ENCODE measurements at places on chromosomes 11 and 22.
A peak's percentile ranks its signal among the peaks of the same experiment; 100 is the strongest.

DNA sequence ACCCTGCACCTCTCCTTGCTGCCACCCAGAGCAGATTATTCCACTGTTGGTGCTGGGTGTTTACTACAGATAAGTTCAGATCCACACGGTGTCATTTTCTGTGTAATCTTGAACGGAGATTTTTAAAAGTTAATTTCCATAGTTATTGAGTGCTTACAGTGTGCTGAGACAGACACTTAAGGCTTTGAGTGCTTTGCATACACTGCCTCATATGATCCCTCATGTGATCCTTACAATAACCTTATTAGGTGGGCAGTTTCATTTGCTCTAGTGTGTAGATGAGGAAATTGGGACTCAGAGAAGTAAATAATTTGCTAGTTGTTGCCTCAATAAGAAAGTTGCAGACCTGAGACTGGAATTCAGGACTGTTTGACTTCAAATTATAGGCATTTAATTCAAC lies 32.3 kb upstream of the ME3 start:
- DNase-seq: no peak

GRCh38 chr11:78127403-78127802 lies 12.0 kb downstream of the ALG8 start:
- DNase-seq: no peak

- DNase-seq: no peak
Observed at GRCh38 chr22:17096071-17096470, 11.3 kb downstream of the IL17RA start.

- DNase-seq: peak; percentile 99
Observed at GRCh38 chr11:62705880-62706849, 1.1 kb downstream of the BSCL2 start.

- no peak for DNase-seq
Observed at GRCh38 chr11:69439127-69439526, 42.3 kb upstream of the LINC01488 start.

GRCh38 chr22:36197065-36197440 lies 4.6 kb downstream of the APOL4 start:
- no peak for DNase-seq

DNA sequence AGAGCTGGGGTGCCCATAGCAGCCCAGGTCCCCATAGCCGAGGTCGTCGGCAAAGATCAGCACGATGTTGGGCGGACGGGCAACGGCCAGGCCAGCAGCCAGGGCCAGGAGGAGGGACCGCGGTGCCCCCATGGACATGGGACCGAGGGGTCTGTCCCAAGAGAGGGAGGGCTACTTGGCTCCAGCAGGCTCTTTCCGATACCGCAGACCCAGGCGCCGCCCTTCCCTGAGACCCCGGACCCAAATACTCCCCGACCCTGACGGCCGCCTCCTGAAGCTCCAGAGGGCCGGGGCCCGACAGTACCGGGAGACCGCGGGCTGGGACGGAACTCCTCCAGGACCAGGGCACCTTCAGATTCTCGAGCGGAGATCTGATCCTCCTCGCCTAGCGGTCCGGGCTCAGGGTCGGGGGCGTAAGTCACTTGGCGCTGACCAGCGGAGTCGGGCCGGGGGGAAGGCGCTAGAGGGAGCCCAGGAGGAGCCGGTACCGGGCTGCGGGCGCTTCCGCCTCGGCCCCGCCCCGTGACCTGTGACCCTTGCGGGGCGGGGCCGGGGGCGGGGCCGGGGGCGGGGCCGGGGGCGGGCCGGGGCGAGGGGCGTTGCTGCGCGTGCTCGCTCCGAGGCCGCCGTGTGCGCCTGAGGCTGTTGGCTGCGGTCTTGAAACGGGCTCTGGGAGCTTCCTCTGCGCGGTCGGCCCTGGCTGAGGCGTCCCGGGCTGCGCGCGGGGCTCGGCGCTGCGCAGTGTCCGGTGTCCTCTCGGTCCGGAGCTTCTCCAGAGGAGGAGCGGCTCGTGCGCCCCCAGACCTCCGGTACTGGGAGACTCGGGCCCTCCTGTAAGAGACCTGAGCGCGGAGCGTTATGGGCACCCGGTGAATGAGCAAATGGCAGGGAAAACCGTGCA lies at the start of gene ARSA:
Gene ARSA (minus strand): TSS at position 511 of the 901 bp plus-strand sequence. CDS start 373 bp downstream, at position 138.
- DNase-seq: peak; percentile 17

DNA sequence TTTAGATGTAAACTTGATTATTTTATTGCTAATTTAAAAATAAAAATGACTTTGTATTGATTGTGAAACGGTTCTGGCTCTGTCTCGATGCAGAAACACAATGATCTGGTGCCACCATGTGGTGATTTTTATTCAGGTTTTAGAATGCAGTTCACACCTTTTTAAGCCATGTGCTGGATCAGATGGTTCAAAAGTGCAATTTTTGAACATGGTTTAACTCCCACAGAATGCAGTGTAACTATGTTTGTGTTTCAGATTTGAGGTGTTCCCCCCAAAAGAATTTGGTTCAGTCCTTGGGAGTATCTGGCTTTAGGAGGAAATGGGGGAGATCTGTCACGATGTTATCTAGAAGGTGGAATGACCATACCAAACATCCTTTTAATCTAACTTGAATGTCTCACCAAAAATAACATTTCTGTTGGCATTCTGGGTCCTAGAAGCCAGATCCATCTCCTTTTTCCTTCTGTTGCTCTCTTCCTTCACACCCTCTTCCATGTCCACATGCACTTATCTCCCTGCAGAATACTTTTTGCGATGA lies 7.9 kb downstream of the MRPL16 start:
- DNase-seq: peak; percentile 53

DNA sequence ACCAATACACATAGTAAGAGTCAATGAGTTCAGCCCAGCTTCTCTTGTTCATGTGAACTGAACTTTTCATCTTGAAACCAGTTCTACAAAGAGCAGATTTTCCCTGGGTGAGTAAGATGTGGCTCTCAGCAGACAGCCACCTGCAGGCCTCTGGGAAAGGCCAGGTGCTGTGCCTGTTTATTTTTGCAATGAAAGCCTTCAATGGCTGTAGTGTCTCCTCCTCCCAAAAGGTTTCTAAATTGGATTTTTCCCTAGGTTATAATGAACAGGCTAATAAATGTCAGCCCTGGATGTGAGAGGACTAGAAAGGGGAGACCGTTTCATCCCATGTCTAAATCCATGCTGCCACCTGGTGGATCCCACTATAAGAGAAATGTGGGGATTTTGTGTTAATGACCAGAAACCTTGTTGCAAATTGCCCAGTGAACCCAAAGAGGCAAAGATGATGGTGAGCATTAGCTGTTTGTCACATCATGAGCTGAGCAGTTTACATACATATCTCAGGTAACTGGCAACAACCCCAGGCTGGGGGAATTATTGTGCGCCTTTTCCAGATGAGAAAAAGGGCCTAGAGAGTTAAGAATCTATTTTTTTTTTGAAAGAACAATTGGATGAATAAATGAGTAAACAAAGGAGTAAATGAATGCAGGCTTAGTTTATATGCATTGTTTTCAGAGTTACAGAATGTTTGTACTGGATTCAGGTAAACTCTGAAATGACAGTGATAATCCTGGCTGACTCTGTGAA lies 12.7 kb downstream of the C11orf91 start:
- peak; percentile 63 for DNase-seq

DNA sequence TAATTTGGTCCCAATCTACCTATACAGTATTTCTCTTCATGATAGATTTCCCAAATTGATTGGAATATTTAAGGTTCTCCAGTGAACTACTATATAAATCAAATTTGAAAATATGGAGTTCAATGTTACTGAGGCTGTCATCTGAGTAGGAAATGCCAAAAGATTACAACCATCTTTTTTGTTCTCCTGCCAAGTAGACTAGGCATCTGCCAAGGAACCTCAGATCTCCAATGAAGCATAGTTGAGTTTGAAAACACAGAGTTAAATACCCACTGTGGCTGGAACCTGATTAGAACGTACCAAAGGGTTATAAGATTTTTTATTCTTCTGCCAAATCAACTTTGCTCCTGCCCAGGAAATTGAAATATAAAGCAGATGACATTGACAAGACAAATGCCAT lies 330.9 kb downstream of the CNTN5 start:
- DNase-seq: no peak

DNA sequence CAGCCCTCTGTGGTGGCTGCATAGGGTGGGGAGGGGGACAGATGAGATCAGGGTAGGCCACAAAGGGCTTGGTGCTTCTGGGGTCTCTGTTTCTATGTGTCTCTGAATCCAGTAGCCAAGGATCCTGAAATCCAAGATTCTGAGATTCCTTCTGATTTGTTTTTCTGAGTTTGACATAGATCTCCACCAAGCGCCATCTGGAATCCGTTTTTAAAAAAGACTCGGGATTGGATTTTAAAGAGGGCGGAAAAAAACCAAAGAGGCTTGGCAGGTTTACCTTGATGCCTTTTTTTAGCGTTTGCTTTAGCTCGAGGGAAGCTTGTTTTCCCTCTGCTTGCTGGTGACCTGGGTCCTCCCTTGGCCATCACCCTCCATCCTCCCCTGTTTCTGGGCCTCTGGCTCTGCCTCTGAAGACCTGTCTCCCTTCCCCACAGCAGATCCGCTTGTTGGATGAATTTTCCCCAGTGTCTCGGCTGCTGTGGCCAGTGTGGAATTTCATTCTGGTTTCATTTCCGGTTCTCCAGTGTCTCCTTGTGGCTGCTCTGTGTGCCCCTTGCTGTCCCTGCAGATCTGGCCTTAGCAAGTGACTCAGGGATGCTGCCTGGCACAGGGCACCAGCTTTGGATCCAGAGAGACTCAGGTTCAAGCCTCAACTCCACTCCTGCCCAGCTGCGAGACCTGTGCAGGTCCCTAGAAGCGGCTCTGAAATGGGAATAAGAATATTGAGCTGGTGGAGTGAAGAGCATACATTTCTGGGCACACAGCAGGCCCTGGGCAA lies 15.1 kb downstream of the SYNGR1 start:
- no peak for DNase-seq

DNA sequence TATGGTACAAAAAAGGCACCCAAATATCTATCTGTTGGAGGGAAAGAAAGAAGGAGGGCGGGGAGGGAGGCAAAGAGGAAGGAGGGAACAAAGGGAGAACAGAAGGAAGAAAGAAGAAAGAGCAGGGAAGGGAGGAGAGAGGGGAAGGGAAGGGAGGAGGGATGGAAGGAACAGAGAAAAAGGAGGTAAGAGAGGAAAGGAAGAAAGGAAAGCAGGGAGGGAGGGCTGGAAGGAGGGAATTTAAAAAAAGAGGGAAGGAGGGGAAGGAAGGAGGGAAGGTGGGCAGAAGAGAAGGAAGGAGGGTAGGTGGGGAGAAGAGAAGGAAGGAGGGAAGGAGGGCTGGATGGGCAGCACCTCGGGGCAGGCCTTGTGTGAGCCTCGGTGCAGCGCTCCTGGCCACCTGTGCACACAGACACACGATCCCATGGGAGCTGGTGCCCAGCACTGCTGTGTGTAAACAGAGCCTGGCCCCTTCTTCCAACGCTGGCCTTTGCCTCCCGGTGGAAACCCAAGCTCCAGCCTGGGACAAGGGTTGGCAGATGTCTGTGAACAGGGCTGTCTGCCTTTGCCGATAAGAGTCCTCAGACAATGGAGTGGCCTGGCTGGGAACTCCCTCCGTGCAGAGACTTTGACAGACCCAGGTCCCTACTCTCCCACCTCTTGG lies 23.2 kb downstream of the SMIM38 start:
- peak; percentile 93 for DNase-seq

- DNase-seq: peak; percentile 63
Observed at GRCh38 chr11:43358279-43358800, 380 bp upstream of the TTC17 start.

- no peak for DNase-seq
Observed at GRCh38 chr11:44065161-44065661, 859 bp upstream of the ACCS start.

GRCh38 chr22:44546686-44547310 lies 48.8 kb upstream of the RTL6 start:
- DNase-seq: no peak

GRCh38 chr22:23693979-23694680 lies 3.3 kb downstream of the RGL4 start:
- DNase-seq: no peak

GRCh38 chr22:27637604-27638003 lies 164.0 kb downstream of the MN1 start:
- no peak for DNase-seq

DNA sequence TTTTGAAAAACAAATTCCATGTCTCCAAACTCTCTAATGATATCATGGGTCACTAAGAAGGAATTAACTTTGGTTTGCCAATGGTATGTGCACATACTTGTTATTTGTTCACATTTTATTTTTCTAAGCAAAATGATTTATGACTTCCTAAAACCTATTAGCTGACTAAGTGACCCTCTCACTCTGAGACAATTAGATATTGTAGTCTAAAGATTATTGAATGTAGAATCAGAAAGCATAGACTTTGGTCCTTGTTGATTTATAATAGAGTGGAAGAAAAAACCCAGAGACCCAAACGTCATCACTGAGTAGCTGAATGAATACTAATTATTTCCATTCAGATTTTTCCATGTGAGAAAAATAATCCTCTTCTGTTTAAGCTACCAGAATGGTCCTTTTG lies 243.5 kb upstream of the ANO3 start:
- no peak for DNase-seq

DNA sequence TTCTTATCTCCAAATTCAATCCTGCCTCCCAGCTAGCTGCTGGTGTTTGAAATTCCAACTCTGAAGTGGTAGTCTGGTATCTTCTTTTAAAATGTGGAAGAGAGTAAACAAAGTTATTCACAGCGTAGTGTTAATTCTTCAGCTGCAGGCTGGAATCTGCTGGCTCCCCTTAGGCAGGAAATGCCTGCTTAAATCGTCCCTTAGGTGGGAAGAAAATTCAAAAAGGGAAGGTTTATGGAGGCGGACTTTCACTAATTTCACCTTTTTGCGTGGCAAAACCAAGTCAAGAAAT lies 439.0 kb upstream of the CCDC90B start:
- DNase-seq: no peak

- DNase-seq: no peak
Observed at GRCh38 chr11:62438641-62439040, 19.8 kb downstream of the SCGB1A1 start.

GRCh38 chr11:84130646-84131427 lies 844.7 kb upstream of the CCDC90B start:
- DNase-seq: no peak

DNA sequence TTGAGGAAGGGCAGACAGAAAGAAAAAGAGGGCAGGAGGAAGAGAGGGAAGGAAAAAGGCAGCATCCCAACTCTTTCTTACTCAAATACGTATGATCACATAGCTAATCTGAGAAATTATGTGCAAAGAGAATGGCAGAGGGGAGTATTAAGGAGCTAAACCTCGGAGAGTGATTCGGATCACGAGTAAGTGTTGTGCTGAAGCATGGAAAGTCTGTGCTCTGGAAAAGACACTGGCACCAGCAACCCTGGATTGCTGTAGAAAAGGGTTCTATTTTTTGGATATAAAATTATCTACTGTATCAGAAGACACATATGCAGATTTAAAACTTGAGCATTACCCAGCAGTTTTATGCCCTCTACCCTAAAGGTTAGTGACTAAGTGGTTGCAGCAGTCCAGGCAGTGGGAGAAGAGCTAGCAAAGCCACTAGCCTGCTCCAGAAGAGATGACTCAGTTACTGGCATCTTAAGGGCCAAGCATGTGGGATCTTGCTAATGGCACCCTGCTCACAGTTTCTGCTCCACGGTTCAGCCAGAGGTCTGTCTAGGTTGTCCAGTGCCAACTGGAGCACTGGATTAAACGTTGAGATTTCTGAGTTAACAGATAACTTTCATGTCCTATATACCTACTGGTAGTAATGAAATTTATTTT lies 151.7 kb downstream of the SWAP70 start:
- DNase-seq: no peak

- DNase-seq: no peak
Observed at GRCh38 chr11:134656861-134657540, 245.0 kb upstream of the B3GAT1 start.

GRCh38 chr22:46769191-46769675 lies 6.8 kb downstream of the TBC1D22A start:
- peak; percentile 24 for DNase-seq

GRCh38 chr22:38255697-38256096 lies 17.1 kb downstream of the TMEM184B start:
- DNase-seq: no peak

Data from NCI-H1092 treated with DMSO at 0.1 percent for 48 hours (cell line).